ENCODE measurements at places on chromosomes 7 and 10. TPM values are rescaled to one million over a fixed set of nuclear protein-coding genes. Genes with fewer than 3 reads are reported as not detected.

Gene TSPAN15
- 1.3 TPM for total RNA-seq

Gene PNLIPRP2
- not detected for total RNA-seq

Gene ADRA2A
- total RNA-seq = 2.9 TPM

Gene VWA2
- 0.16 TPM for total RNA-seq

Gene OPN4
- not detected for total RNA-seq

Gene RASA4
- total RNA-seq = 10.4 TPM

Gene ODAD2
- 0.49 TPM for total RNA-seq

Gene FAM237B
- not detected for total RNA-seq

Gene COBL
- total RNA-seq = not detected

Gene PRSS37
- total RNA-seq = not detected

Gene LLCFC1
- total RNA-seq = not detected

Gene HSPA12A
- 11.8 TPM for total RNA-seq

Gene PURB
- 19.9 TPM for total RNA-seq

Gene LEP
- total RNA-seq = 4.1 TPM

Gene PTPN20
- total RNA-seq = 3.8 TPM

Gene MUC12
- under 0.01 TPM for total RNA-seq

Gene PRRT4
- 0.16 TPM for total RNA-seq

Gene TDRD1
- total RNA-seq = 4.7 TPM

Gene CYP51A1
- total RNA-seq = 252 TPM

Gene SYT15
- 0.16 TPM for total RNA-seq

Gene CPA2
- total RNA-seq = not detected

Gene PAOX
- total RNA-seq = 8.3 TPM

Gene ZNF365
- 4.0 TPM for total RNA-seq

Gene APBB1IP
- total RNA-seq = 5.2 TPM

Gene ACSL5
- total RNA-seq = 9.6 TPM

Gene KNDC1
- total RNA-seq = 0.49 TPM

Gene POLR2J
- 18.2 TPM for total RNA-seq

Gene IGFBP1
- total RNA-seq = 0.12 TPM

Gene MYH16
- total RNA-seq = not detected

Gene KLF14
- total RNA-seq = 0.12 TPM

Gene EPHA1
- not detected for total RNA-seq

Gene ADRB1
- not detected for total RNA-seq

Gene PDE6C
- total RNA-seq = not detected
